ENCODE measurements at places on chromosomes 4 and X.

GRCh38 chr4:148225639-148226038 lies 216.6 kb downstream of the NR3C2 start:
- DNase-seq, result no peak

DNA sequence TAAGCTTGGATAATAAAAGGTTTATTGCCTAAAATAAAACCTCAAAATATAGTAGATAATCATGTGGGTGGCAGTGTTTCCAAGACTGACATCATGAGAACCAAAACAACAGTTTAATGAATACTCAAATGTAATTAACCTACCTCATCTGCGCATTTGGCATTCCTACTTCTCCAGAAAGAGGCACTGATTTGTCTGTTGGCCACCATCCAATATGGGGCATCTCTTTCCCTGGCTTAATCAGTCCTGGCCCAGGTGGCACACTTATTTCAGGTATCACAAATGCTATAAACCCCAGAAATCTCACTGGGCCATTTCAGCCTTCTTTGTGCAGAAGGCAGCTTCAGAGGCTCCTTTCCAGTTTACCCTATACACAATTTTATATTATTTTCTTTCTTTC lies 192.2 kb downstream of the COMMD8 start:
- DNase-seq, result no peak

- DNase-seq, result no peak
Measured at GRCh38 chr4:105352826-105353225, 121.0 kb downstream of the PPA2 start.

- no peak for DNase-seq
Measured at GRCh38 chrX:74023203-74023602, 280.8 kb upstream of the ZCCHC13 start.

DNA sequence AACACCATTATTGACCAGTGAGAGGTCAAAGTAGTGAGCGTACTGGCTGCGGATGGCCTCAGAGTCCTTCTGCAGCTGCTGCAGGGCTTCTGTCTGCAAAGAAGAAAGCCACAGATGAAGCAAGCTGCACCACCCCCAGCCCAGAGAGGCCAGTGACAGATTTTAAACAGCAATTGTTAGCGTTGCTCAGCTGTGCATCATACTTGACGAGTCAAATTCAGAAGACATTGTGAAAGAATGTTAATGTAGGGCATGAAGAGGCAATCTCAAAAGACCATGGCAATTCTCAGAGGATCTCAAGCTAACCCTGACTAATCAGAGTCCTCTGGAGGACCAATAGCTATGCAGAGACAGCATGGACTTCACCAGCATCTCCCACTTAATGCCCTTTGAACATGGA lies 16.6 kb downstream of the DKC1 start:
- DNase-seq, result no peak

- no peak for DNase-seq
Measured at GRCh38 chr4:140069066-140069465, 84.9 kb downstream of the MAML3 start.

GRCh38 chr4:152290366-152290921 lies 245.4 kb downstream of the FBXW7 start:
- DNase-seq, result no peak
